ENCODE measurements at places on chromosomes 16 and 17.
A peak's percentile ranks its signal among the peaks of the same experiment; 100 is the strongest.

- DNase-seq = no peak
These were observed 132.2 kb upstream of the TNRC6C start for GRCh38 chr17:77826132-77826873.

GRCh38 chr17:30545024-30545423, 67.8 kb downstream of the GOSR1 start:
- no peak for DNase-seq

- peak; percentile 11 for DNase-seq
These were observed 70.9 kb downstream of the GNAO1 start for GRCh38 chr16:56262148-56262547.

DNA sequence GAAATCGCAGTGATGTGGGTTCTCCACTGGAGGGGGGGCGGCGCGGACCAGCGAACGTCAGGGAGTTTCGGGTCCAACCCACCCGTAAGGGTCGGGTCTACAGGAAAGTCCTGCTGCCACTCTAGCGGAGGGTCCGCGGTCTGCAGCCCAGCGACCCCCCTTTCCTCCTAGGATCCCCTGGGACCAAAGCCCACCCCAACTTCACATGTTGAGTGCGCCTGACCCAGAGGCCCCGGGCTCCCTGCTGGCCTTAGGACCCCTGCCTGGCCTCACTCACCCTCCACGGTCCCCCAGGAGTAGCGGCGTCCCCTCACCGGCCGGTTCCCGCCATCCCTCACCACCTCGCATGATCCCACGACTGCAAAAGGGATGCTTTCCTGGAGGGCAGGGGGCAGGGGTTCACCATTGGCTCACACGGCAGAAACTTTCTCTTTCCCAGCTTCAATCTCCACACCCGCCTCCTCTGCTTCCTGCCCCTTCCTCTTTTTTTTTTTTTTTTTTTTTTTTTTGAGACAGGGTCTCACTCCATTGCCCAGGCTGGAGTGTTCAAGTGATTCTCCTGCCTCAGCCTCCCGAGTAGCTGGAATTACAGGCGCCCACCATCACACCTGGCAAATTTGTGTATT, 3.1 kb downstream of the SEPTIN1 start:
- DNase-seq = no peak

GRCh38 chr17:6110592-6110991, 40.4 kb downstream of the WSCD1 start:
- DNase-seq = no peak

GRCh38 chr17:60355663-60356594, 36.0 kb downstream of the USP32 start:
- DNase-seq = no peak

- DNase-seq = no peak
These were observed 18.5 kb upstream of the N4BP1 start for GRCh38 chr16:48628359-48628985.

GRCh38 chr17:39015546-39015935, 48.3 kb upstream of the FBXO47 start:
- DNase-seq = no peak

DNA sequence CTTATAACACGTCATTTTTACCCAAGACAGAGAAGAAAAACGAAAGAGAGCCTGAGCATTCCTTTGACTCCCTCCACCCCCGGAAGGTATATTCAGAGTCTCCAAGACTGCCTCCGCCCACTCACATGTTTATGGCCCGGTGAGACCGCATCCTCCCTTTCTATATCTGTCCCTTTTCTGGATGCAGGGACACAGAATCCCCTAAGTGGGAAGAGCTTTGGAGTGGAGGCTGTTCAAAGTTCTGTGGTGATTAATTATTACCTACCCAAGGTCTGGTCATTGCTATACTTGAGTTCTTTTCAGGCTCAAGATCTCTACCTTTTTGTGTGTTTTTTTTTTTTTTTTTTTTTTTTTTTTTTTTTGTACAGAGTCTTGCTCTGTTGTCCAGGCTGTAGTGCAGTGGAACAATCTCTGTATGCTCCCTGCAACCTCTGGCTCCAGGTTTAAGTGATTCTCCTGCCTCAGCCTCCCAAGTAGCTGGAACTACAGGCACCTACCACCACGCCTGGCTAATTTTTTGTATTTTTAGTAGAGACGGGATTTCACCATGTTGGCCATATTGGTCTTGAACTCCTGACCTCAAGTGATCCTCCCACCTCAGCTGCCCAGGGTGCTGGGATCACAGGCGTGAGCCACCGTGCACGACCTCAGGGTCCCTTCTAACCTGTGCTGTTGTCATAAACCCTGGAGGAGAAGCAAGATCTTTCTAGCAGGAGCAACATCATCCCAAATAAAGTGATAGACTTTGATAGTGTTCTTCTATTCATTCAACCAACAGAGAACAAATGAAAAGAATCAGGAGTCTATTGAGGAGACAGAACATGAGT, 407.1 kb downstream of the WWOX start:
- DNase-seq = no peak

DNA sequence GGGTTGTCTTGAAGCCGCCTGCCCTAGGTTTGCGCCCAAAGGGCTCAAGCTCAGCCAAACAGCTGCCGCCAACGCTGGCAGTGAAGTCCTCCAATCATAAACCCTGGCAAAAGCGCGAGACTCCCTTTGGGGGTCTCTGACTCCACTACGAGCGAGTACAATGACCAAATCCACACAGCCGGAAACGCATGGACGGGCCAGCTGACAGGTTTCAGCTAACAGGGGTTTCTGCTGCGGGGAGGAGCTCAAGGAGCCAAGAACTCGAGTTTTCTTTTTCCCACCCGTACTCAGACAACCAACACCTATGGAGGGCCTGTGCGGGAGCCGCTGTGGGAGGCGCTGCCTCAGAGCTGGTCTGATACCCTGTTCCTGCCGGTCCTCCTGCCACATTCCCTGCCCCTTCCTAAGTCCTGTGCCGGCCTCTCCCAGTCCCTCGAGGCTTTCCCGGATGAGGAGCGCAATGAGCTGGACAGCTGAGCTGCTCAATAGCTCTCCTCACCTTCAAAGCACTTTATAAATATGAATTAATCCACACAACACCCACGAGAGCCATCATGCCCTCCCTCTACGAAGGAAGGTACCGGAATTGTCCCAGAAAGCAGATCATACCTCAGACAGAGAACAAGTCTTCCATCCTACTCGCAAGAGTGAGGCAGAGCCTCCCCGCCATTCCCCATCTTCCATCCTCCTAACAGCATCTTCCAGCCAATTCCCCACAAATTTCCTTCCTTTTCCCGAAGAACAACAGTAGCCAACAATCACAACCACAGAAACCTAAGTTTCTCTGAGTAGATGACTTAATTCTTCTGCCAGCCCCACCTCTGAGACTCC, 6.1 kb downstream of the ABR start:
- no peak for DNase-seq
